ENCODE measurements at places on chromosomes 1 and 21.

GRCh38 chr1:244011786-244012185 is 39.3 kb upstream of the ZBTB18 start:
- DNase-seq = no peak

DNA sequence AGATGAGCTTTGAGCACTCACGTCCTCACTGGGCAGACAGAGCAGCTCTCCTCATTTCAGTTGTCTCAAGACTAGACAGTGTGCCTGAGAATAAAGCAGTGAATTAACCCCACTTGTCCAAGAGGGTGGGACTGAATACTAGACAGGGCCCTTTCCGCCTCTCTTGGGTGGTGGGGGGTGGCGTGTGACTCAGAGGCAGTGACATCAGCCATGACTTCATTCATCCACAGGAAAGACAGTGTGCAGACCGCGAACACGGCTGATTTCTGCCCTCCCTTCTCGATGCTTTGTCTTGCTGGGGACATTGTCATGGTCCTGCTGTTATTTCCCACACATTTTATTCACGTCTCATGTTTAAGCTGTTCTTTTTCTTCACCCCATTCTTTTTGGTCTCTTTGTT is 64.9 kb downstream of the FGGY start:
- no peak for DNase-seq

DNA sequence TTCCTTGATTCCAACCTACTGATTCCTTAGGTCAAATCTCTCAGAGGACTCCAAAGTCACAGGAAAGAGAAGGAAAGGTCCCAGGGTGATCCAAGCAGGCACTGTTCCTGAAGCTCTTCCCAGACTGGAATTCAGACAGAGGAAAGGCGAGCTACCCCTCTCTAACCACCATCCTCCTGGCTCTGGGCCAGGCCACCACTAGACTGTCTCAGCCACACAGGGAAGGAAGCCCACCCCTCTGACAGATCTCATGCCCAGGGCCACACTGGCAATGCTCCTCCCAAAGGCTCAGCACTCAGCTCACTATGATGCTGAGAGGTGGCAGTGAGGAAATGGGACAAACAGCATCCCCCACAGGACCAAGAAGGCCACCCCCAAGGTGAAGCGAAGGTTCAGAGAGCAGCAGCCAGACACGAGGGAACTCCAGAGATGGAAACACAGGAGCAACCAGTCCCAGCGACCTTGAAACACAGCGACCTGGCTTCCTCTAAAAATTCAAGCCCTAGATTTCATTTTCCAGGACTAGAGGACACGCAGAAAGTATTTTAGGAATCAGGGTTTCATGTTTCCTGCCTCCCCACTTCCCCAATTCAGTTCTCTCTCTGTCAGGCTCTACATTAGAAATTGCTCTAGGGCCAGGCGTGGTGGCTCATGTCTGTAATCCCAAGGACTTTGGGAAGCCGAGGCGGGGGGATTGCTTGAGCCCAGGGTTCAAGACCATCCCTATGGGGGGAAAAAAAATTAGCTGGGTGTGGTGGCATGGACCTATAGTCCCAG is 18.8 kb downstream of the PIK3C2B start:
- no peak for DNase-seq

DNA sequence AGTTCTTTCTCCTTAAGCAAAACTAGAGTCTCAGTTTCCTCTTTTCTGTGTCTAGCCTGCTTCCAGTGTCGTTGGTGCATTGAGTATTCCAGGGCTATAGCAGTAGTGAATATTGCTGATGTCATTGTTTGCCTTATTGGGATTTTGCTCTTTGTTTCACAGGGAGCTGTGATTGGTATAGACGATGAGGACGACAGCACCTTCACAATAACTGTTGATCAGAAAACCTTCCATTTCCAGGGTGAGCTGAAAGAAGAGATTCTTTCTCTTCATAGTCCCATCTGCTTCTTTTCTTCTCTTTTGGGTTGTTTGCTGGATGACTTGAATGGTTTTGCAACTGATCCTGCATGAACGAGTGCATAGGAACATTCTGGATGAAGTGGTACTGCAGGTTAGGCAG is 52.4 kb downstream of the OSBPL9 start:
- DNase-seq = no peak

GRCh38 chr1:246632281-246633168 is 66.3 kb downstream of the CNST start:
- DNase-seq = no peak

Measured in NCI-H524 treated with DMSO at 0.1 percent for 48 hours (cell line).